ENCODE measurements at places on chromosomes 2 and 18.
A peak's percentile ranks its signal among the peaks of the same experiment; 100 is the strongest.

DNA sequence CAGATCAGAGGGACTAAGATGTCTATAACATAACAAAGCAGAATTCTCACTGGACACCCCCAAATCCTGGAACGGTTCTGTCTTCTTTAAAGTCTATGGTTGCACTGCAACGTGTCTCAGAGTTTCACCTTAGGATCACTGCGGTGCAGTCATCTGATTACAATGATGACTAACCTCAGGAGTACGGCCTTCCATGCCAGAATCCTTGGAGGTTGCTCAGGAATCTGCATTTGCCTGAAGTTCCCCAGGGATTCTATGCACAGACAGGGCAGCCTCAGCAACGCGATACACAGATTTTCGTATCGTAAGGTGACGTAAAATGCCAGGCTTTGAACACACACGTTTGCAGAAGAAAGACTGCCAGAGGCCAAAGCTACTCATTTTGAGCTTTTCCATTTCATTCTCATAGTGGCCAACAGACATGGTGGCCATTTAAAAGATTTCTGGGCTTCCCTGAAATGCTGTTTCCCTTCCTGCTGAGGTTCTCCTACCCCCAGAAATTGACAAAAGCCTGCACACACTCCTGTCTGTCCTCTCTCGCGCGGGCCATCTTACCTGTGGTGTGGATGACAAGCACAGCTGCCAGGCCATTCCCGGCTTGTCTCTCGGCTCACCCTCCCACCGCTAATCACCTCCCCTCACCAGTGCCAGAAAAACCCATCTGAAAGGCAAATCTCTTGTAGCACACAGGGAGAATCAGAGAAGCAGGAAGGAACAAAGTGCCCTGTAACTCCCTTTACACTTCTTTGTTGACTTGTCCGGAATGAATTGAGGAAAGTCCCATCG lies 148.8 kb downstream of the ACKR3 start:
- DNase-seq = peak; percentile 65

DNA sequence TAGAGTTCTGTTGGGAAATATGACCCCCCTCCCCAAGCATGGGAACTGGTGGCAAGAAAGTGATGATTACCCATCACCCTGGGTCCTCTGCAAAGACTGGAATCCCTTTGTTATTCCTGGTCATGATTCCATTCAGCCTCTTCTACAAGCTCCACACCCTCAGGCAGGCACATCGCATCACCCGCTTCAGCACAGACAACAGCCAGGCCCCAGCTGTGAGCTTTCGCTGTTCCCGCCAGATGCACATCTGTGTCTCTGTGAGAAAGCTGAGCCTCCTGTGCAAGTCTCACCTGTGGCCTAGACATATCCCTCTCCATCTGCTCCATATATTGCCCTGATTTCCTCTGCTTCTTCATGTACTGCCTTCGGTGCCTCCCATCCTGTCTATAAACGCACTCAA lies 368.0 kb upstream of the RAB6C start:
- no peak for DNase-seq

GRCh38 chr2:173652311-173652710 lies 297.6 kb downstream of the CDCA7 start:
- DNase-seq = peak; percentile 91

- peak; percentile 16 for DNase-seq
Observed at GRCh38 chr2:3223080-3223923, 154.3 kb downstream of the EIPR1 start.

DNA sequence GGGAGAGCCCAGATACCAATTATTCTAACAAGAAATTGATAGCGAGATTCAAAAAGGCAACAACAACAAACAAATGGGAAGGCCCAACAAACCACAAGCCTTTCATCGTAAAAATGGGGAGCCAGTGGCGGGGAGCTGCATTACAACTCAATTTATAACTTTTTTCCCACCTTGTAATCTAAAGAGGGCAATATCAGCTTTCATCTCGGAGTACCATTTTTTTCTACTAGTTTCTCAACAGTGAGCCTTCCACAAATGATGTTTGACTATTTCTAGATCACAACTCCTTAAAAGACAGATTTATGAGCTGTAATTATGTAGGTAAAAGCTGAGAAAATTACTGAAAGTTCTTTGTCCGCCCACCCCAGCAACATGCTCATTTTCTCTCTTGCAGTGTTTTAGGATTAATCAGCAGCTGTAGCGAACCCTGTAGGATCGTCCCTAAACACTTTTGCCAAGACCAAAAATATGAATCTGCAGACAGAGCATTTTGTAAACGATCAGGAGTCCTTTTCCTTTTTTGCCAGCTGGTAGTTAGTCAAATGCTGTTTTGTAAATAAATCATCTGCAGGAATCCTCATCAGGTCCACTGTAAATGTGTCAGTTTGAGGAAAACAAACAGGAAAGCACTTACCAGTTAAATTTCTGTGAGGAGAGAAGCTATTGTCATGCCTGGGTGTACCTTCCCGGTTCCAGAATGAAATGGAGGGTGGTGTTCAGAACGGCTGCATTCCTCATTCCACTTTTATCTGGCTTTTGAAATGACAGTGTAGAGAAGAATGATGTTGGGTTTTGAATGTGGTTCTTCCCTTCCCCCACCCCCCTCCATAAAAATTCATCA lies 53.2 kb downstream of the EEF1B2 start:
- peak; percentile 73 for DNase-seq

DNA sequence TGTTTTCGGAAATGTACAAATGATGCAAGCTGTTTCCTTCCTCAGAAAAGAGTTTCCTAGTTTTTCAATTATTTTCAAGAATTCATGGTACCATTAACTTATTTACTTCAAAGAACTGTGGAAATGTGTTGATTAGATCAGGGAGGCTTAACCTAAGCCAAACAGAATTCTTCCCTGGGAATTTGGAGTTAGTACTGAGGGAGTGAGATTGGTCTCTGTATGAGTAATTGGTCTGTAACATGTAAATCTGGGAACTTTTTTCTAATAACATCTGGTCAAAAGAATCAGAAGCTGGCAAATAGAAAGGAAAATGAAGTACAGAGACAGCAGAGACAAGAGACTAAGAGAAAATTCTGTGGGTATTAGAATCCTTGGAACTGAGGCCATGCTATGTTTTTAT lies 145.8 kb downstream of the BABAM2 start:
- DNase-seq = no peak

DNA sequence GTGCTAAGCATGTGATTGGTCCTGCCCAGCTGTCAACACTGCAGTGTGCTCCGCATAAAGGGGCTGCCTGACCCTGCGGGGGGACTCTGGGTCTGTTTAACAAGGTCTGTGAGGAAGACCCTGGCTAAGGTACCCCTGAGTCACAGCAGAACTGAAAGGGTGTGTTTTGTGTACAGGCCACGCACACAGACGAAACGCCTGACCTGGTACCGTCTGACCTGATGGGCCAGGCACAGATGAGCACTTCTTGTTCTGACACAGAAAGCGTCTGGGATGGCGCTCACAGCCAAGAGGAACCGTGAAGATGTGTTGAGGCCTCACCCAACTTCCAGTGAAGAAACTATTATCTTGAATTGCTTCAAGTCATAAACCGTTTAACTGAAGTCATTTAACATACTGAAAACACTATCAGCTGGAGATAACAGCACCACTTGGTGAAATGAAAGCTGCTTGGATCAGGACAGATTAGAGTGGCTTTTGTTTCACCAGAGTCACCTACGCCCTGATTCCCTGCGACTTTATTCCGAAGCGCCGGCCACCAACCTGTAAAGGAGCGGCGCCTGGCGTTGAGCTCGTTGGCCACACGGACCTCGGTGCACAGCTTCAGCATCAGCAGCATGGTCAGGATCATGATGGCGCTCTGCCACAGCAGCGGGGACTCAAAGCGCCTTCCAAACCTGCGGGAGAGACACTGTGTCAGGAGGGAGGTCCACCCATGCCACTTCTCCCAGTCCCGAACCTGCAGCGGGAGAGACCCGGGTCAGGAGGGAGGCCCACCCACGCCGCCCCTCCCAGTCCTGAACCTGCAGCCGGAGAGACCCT lies 8.5 kb downstream of the SLC66A2 start:
- DNase-seq = no peak

DNA sequence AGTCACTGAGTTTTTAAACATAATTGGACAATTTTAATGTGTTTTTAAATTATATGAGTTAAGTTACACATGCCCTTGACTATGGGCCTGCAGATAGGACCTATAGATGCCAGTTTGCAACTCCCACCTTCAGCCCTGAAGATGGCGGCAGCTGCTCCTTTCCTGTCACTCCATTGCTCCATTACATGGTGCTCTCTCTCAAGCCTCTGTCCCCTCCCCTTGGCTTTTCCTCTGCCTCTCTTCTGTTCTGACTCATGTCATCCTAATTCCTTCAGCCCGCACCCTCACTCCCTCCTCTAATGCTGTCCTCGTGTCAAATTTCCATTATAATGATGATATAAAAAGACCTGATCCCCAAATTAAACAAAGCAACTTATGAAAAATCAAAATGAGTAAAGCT lies 133.7 kb upstream of the HNRNPA3 start:
- no peak for DNase-seq

DNA sequence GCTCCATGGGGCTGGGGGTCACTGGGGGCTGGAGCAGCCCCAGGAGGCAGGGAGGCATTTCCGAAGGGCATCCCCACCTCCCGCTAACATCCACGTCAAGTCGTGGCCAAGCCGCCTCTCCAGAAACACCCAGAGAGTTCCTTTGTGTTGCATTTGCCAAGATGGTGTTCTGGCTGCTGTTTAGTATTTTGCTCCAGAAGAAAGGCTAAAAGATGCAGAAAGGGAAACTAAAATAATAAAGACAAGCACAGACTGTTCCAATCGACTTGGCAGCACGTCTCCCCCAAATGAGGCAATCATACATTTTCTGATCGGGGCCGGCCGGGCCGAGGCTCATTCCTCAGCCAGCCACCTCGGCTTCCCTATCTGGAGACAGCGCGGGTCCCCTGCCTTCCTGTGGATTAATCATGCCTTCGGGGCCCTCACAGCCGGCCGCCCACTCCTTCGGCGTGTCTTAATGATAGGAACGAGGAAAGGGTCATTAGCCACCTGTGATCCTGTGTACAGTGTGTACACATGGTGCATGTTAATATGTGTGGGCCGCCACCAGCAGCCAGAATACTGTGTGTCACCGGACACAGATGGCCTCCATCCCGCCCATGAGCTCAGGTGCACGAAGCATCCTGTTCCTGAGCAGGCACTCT lies 169.2 kb downstream of the KLHL29 start:
- no peak for DNase-seq

- no peak for DNase-seq
Observed at GRCh38 chr18:3513481-3513880, 63.5 kb downstream of the TGIF1 start.

DNA sequence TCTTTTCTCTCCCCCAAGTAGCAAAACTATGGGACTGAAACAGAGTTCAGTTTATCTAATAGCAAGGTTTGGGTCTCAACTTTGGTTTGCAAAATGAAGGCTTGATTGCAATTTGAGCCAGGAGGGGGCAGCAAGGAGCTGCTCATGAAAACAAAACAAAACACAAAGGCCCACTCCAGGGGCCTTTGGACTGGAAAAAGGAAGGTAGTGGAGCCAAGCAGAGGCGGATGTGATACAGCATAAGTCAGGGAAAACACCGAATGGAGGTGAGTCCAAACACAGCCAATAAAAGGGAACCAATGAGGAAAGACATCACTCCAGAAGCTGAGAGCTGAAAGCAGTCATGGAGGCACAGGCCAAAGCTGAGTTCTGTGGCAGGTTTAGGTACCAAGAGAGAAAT lies 799.7 kb upstream of the ACVR2A start:
- peak; percentile 77 for DNase-seq

DNA sequence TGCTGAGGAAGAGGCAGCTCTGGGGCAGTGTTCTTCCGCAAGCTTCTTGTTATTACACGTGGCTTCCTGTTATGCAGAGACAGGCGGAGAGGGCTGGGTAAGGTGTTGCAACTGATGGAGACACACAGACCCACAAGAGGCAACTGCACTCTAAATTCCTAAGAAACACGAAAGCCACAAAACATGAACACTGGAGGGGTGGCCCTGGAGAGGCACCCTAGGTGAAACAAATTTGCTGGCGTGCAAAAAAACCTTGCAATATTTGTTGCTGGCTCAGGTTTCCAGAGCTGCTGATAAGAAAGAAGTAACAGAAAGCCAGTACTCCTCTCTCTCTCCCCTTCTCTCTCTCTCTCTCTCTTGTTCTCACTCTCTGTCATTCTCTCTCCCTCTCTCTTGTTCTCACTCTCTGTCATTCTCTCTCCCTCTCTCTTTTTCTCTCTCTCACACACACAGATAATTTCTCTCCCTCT lies 31.8 kb downstream of the ARHGAP25 start:
- DNase-seq = no peak

DNA sequence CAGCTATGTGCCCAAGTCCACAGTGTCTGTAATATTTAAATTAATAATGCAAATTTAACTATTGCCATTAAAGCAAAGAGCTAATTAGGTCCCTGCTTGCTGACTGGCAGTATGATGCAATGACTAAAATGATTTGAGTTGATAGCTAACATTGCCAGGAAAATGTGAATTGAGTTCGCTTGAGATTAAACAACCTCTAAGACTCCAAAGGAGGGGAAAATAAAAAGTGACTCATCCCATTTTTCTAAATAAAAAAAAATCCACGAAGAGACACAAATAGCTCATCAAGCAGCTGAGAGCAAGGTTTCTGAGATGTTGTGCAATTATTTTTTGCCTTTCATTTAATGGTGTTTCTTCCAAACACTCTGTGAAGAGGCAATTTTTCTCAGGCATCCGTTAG lies 413.0 kb downstream of the MTX2 start:
- DNase-seq = no peak

GRCh38 chr2:160694631-160695030 lies 201.0 kb upstream of the RBMS1 start:
- no peak for DNase-seq

GRCh38 chr2:30989746-30990145 lies 148.5 kb downstream of the GALNT14 start:
- DNase-seq = no peak

- DNase-seq = peak; percentile 36
Observed at GRCh38 chr2:142290931-142291330, 160.1 kb upstream of the LRP1B start.

GRCh38 chr2:124563426-124563825 lies 538.3 kb downstream of the CNTNAP5 start:
- no peak for DNase-seq

DNA sequence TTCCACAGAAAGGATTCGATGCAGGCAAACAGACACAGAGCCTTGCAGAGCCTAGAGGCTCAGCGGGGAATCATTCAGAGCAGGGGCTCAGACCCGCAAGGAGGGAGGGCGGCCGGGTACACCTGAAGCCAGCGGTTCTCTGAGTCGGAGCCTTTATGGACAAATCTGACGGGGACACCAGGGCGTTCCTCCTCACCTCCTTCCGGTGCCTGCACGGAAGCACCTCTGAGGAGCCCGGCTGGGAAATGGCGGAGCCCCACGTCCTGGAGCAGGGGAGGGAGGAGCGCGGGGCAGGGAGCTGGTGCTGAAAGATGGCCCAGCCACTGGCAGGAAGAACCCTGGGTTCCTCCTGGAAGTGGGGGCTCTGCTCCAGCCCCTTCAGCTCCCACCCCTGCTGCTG lies 193.5 kb upstream of the ALKAL2 start:
- DNase-seq = no peak

DNA sequence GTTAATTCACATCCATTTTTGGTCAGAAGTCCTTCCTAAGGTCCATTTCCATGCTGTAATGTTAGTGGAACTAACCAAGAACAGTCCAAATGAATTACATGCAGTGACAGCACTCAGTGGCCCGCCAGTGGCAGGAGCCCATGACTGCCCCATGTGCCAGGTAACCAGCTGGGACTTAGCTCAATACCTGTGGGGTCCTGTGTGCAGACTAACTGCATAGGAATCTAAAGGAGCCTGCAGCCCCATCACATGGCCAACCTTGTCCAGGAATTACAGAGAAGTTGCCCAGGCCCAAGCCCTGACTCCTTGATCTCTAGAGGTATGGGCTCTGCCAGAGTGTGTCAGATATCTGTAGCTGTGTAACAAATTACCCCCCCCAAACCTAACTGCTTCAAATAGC lies 35.4 kb upstream of the GPR17 start:
- DNase-seq = no peak

Measured in astrocyte of the hippocampus (primary cell).